ENCODE measurements at places on chromosomes 7 and 10. TPM values are rescaled to one million over a fixed set of nuclear protein-coding genes. Genes with fewer than 3 reads are reported as not detected.

LRRC4 gene
- 21.1 TPM for total RNA-seq

PSTK gene
- 7.2 TPM for total RNA-seq

- no peaks in the 10 kb centered on the region for H3K27me3 ChIP-seq
- H3K36me3 ChIP-seq = no peaks in the 10 kb centered on the region
- peaks cover 21% of the 10 kb centered on the region for H3K4me1 ChIP-seq
- no peak overlapping the region for H3K4me3 ChIP-seq
- no peak for DNase-seq
- H3K27ac ChIP-seq = no peak overlapping the region
Observed at GRCh38 chr7:39656415-39656814, 33.0 kb downstream of the RALA start.

DNA sequence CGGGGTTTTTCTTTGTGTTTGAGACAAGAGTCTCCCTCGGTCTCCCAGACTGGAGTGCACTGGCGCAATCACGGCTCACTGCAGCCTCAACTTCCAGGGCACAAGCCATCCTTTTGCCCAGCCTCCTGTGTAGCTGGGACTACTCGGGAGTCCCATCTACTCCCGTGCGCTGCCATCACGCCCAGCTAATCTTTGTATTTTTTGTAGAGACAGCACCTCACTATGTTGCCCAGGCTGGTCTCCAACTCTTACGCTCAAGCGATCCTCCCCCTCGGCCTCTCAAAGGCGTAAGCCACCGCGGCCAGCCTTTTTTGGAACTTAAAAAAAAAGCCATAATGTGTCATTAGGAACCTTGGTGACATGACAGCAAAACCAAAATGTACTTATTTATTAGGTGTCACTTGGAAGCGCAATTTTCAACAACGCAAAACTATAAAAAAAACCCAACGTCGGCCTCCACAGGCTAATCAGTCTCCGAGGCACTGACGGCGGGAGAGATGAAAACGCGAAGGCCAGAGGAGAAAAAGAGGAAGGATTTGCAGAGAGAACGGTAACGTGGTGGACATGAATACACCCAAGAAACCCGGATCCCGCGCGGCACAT lies 911 bp upstream of the HNRNPH3 start:
- H3K4me1 ChIP-seq = peaks cover 50% of the 10 kb centered on the region
- H3K27ac ChIP-seq = peak overlapping the region; percentile 98
- peak; percentile 65 for DNase-seq

DNA sequence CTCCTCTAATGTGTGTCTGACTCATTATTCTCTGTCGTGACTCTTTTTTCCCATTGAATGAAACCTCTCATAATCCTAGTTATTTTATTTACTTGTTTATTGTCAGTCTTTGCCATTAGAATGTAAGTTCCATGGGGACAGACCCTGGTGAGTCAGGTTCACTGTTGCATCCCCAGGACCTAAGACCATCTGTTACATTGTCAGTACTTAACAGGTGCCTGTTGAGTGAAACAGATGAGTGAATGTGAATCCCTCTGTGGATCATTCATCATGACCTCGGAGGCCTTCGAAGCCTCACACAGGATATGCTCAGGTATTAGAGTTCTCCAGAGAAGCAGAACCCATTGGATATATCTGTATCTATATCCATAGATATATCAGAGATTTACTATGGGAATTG lies 120.1 kb downstream of the PFKFB3 start:
- H3K27ac ChIP-seq = no peak overlapping the region
- H3K27me3 ChIP-seq = no peaks in the 10 kb centered on the region
- no peak overlapping the region for H3K4me3 ChIP-seq
- DNase-seq = no peak
- no peaks in the 10 kb centered on the region for H3K4me1 ChIP-seq

- peak; percentile 59 for DNase-seq
- no peaks in the 10 kb centered on the region for H3K36me3 ChIP-seq
- H3K4me1 ChIP-seq = no peaks in the 10 kb centered on the region
- no peaks in the 10 kb centered on the region for H3K27me3 ChIP-seq
- H3K27ac ChIP-seq = no peak overlapping the region
- H3K4me3 ChIP-seq = no peak overlapping the region
Observed at GRCh38 chr7:70710011-70710480, 421.9 kb upstream of the GALNT17 start.

DNA sequence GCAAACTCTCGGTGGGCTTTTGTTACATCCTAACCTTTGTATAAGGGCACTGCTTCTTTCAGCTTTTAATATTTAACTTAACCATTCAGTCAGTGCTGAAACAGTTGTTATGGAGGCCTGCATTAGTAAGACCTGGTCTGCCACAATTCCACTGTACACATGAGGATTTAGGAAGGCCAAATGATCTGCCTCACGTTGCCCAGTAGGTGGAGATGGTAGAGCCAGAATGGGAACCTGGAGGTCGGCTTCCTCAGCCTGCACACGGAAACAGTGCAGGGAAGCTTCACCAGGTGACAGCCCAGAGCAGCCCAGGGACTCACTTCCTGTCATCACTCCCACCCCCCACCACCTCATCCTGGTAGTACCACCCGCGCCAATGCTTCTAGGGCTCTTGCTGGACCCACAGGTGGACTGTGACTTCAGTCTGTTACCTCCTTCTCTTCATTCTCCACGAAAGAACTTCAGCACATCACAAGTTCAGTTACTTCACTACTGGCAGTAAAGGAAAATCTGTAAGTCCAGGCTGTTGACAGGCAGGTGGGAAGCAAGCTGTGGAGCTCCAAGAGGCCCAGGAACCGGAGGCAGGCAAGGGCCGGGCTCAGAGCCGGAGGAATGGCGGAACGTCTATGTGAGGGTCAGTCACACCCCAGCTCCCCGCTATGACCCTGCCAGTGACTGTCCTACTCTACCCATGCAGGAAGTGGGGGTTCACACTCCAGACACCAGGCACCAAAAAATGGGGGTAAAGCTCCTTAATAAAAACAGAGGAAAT lies 480.3 kb upstream of the C7orf33 start:
- no peaks in the 10 kb centered on the region for H3K4me1 ChIP-seq
- no peak overlapping the region for H3K4me3 ChIP-seq
- H3K27me3 ChIP-seq = no peaks in the 10 kb centered on the region
- no peaks in the 10 kb centered on the region for H3K36me3 ChIP-seq
- no peak for DNase-seq

DNA sequence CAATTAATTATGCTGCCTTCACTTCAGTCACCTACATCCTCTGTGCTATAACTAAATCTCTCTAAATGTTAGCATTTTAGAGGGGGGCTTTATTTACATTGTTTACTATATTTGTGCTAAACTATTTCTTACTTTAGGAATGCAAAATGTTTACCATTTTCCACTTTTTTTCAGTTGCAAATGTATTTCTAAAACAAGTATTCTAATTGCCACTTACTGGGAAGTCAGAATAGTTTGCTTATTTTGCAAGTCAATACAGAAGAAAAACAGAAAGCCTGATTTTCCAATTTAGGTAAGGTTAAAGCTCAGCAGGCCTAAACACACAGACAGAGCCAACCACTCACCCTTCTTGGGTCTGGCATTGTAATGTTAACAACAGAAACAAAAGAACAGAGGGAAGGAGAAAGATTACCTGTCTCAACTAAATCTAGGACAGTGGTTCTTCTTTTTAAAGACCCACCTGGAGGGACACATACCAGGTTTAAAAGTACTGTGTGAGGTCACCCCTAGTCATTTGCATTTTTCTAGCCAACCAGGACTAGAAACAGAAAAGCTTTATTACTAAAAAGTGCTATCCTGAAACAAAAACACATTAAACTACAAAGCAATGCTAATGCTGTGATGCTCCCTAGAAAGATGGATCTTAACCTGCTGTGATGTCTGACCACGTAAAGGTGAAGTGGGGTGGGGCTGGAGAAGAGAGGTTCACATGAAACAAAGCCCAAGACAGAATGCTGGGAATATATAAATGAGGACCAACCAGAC lies 178.2 kb downstream of the SLC25A13 start:
- H3K27ac ChIP-seq = no peak overlapping the region
- no peaks in the 10 kb centered on the region for H3K4me1 ChIP-seq
- no peak for DNase-seq
- H3K27me3 ChIP-seq = no peaks in the 10 kb centered on the region
- no peak overlapping the region for H3K4me3 ChIP-seq

DNA sequence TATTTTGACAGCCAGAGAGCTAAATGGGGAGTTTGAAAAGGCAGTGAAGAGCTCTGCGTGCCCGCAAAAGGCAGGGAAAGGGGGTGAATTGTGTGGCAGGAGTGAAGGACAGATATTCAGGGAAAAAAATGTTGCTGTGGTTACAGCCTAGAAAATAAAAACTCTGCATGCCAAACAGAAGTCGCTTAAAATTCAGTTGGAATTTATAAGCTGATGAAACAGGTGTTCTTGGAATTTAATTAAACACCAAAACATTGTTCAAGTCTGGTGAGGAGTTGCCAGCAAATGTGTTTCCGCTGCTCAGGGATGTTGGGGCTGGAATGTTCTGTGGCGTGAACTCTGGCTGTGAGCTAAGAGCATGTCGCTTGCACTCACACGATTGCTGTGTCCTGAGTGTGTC lies 169.3 kb downstream of the ADRA2A start:
- no peak overlapping the region for H3K27ac ChIP-seq
- H3K27me3 ChIP-seq = no peaks in the 10 kb centered on the region
- H3K36me3 ChIP-seq = no peaks in the 10 kb centered on the region
- H3K4me1 ChIP-seq = no peaks in the 10 kb centered on the region
- no peak overlapping the region for H3K4me3 ChIP-seq

- H3K27ac ChIP-seq = no peak overlapping the region
- no peak for DNase-seq
- H3K27me3 ChIP-seq = no peaks in the 10 kb centered on the region
- no peak overlapping the region for H3K4me3 ChIP-seq
- no peaks in the 10 kb centered on the region for H3K4me1 ChIP-seq
Observed at GRCh38 chr7:28586736-28587135, 174.4 kb downstream of the CREB5 start.

DNA sequence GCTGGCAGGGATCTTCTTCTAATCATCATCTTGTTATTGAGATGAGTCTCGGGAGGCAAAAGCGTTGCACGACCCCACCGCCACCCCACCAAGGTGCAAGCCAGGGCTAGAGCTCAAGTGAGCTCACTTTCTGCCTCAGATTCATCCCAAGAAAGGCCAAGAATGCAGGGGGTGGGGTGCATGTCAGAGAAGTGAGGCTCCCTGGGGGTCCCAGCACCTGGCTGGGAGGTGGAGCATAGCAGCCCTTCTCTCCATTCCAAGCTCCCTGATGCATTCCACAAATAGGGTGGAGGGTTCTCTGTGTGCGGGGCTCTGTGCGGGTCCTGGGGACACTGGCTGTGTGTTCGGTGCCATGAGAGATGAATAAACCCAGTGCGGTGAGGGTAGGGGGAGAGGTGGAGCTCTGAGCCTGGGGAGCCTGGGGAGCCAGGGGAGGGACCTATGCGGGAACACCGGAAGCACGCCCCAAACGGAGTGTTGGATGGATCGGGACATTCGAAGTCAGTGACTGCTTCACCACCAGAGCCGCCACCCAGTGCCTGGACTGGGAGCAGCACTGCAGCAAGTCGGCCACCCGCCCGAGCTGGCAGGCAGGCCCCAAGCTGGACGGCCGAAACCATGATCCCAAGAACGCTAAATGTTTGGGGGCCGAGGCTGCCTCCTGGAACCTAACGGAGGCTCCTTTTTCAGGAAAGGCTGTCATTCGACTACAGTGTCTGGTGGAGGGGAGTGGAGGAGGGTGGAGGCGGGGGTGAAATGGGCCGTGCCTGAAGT lies 17.9 kb upstream of the HMX3 start:
- DNase-seq = no peak
- no peaks in the 10 kb centered on the region for H3K36me3 ChIP-seq
- H3K4me1 ChIP-seq = no peaks in the 10 kb centered on the region
- no peak overlapping the region for H3K4me3 ChIP-seq

Data from adrenal gland (tissue), 19 donors.